MCF 10A (cell line): ENCODE measurements at places on chromosomes 12 and 14. TPM values are rescaled to one million over a fixed set of nuclear protein-coding genes. Genes with fewer than 3 reads are reported as not detected.

The CEBPE gene
- total RNA-seq: not detected in 2 replicates

The PLA2G1B gene
- total RNA-seq: not detected in 2 replicates

The HOXC9 gene
- total RNA-seq: 5.2 and 6.0 TPM in 2 replicates

The SERPINA3 gene
- 44.5 and 54.5 TPM in 2 replicates for total RNA-seq

The POTEM gene
- not detected in 2 replicates for total RNA-seq

The TROAP gene
- total RNA-seq: 30.8 and 41.9 TPM in 2 replicates

The TAS2R7 gene
- total RNA-seq: not detected in 2 replicates

The BDKRB1 gene
- 0.32 and 0.51 TPM in 2 replicates for total RNA-seq

The IGF1 gene
- not detected in 2 replicates for total RNA-seq

The BMP4 gene
- total RNA-seq: 0.28 and 0.54 TPM in 2 replicates

The B4GALNT1 gene
- total RNA-seq: 0.29 and 0.40 TPM in 2 replicates

The C12orf75 gene
- total RNA-seq: 53.6 and 67.7 TPM in 2 replicates

The TESPA1 gene
- not detected in 2 replicates for total RNA-seq

The DNAJC22 gene
- total RNA-seq: 0.25 and 0.33 TPM in 2 replicates

The ANKRD33 gene
- total RNA-seq: not detected in 2 replicates

The P2RX7 gene
- total RNA-seq: 0.68 and 1.3 TPM in 2 replicates

The TPH2 gene
- total RNA-seq: not detected in 2 replicates

The PYGL gene
- 75.4 and 87.3 TPM in 2 replicates for total RNA-seq

The SPIC gene
- not detected in 2 replicates for total RNA-seq

The BDKRB2 gene
- 1.4 and 2.8 TPM in 2 replicates for total RNA-seq

The MIP gene
- total RNA-seq: not detected in 2 replicates

The BCL2L14 gene
- total RNA-seq: not detected in 2 replicates

The PARPBP gene
- total RNA-seq: 11.9 and 15.1 TPM in 2 replicates

The ANP32D gene
- not detected in 2 replicates for total RNA-seq

The TSPAN8 gene
- not detected in 2 replicates for total RNA-seq

The TAS2R50 gene
- total RNA-seq: 0.86 and 1.1 TPM in 2 replicates

The CCDC197 gene
- total RNA-seq: not detected in 2 replicates

The GSC gene
- not detected in 2 replicates for total RNA-seq

The MDGA2 gene
- total RNA-seq: not detected in 2 replicates

The FLVCR2 gene
- 3.2 and 4.2 TPM in 2 replicates for total RNA-seq

The CD163 gene
- not detected in 2 replicates for total RNA-seq

The MIPOL1 gene
- 16.0 and 16.3 TPM in 2 replicates for total RNA-seq

The IAPP gene
- total RNA-seq: not detected in 2 replicates

The RPS6KA5 gene
- total RNA-seq: 1.3 and 2.2 TPM in 2 replicates

The TMEM229B gene
- total RNA-seq: 0.17 and 0.37 TPM in 2 replicates
